Uterus (tissue), 4 donors: ENCODE measurements at places on chromosomes 16 and 17. TPM values are rescaled to one million over a fixed set of nuclear protein-coding genes. Genes with fewer than 3 reads are reported as not detected.

DNA sequence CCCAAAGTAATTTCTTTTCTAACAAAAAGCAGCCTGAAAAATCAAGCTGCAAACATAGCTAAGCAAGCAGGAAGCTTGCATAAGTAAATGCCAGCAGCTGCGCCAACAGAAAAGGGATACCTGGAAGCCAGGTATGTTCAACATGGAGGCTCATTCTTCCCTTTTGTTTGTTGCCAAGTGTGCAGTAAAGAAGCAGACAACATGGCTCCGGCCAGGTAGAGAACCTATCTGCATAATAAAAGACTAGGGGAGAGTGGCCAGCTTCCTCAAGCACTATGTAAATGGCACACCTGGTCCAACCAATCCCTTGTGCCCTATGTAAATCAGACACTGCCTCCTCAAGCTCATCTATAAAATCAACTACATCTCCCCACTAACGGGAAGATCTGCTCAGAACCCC lies 1407.0 kb downstream of the CDH11 start:
- H3K4me3 ChIP-seq: no peak overlapping the region
- H3K27me3 ChIP-seq: no peaks in the 10 kb centered on the region
- no peaks in the 10 kb centered on the region for H3K4me1 ChIP-seq
- no peak for DNase-seq

- H3K4me3 ChIP-seq: no peak overlapping the region
- DNase-seq: no peak
- H3K27me3 ChIP-seq: no peaks in the 10 kb centered on the region
- H3K4me1 ChIP-seq: no peaks in the 10 kb centered on the region
- H3K36me3 ChIP-seq: no peaks in the 10 kb centered on the region
Measured at GRCh38 chr16:7650431-7650830, 317.8 kb downstream of the RBFOX1 start.

- peak; percentile 83 for DNase-seq
- H3K4me3 ChIP-seq: no peak overlapping the region
- H3K4me1 ChIP-seq: no peaks in the 10 kb centered on the region
- no peaks in the 10 kb centered on the region for H3K27me3 ChIP-seq
- H3K36me3 ChIP-seq: no peaks in the 10 kb centered on the region
Measured at GRCh38 chr17:43601280-43602039, 55.3 kb upstream of the ETV4 start.

- H3K4me3 ChIP-seq: no peak overlapping the region
- H3K27me3 ChIP-seq: no peaks in the 10 kb centered on the region
- DNase-seq: no peak
Measured at GRCh38 chr17:12415031-12415430, 250.7 kb upstream of the MYOCD start.

GRCh38 chr16:14562691-14563491 lies 67.2 kb downstream of the PARN start:
- no peaks in the 10 kb centered on the region for H3K36me3 ChIP-seq
- H3K27me3 ChIP-seq: no peaks in the 10 kb centered on the region
- DNase-seq: no peak
- no peak overlapping the region for H3K27ac ChIP-seq
- no peak overlapping the region for H3K4me3 ChIP-seq

GRCh38 chr16:51430716-51431369 lies 279.8 kb upstream of the SALL1 start:
- H3K36me3 ChIP-seq: no peaks in the 10 kb centered on the region
- no peaks in the 10 kb centered on the region for H3K27me3 ChIP-seq
- H3K4me1 ChIP-seq: no peaks in the 10 kb centered on the region
- no peak overlapping the region for H3K4me3 ChIP-seq

DNA sequence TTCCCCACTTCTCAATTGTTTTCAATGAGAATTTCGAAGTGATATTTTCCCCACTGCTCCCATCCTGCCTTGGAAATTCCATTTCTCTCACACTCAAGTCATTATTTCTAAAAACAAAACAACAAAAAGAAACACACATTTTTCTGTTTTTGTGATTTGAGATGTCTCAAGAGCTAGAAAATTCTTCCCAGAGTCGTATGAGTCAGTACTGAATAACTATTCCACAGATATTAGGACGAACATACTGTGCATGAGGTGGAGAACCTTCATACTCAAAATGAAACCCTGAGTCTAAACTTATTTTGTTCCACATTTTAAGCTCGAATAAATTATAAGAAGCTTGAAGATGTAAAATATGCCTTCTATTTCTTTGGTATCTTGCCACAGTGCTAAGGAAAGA lies 204.6 kb downstream of the SLC39A11 start:
- H3K27me3 ChIP-seq: no peaks in the 10 kb centered on the region
- no peak overlapping the region for H3K4me3 ChIP-seq
- DNase-seq: no peak
- no peaks in the 10 kb centered on the region for H3K36me3 ChIP-seq
- H3K27ac ChIP-seq: no peak overlapping the region

- DNase-seq: no peak
- no peak overlapping the region for H3K27ac ChIP-seq
- H3K4me3 ChIP-seq: no peak overlapping the region
Measured at GRCh38 chr16:16149710-16150116, 73.6 kb downstream of the ABCC6 start.

Gene KIF2B
- total RNA-seq: not detected

Gene VASN
- 49.0 TPM for total RNA-seq
